ENCODE measurements at places on chromosomes 5 and 9.
A peak's percentile ranks its signal among the peaks of the same experiment; 100 is the strongest.

DNA sequence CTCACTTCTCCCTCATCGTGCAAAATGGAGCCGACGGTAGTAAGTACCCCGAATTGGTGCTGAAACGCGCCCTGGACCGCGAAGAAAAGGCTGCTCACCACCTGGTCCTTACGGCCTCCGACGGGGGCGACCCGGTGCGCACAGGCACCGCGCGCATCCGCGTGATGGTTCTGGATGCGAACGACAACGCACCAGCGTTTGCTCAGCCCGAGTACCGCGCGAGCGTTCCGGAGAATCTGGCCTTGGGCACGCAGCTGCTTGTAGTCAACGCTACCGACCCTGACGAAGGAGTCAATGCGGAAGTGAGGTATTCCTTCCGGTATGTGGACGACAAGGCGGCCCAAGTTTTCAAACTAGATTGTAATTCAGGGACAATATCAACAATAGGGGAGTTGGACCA lies 979 bp downstream of the PCDHGA12 start:
- DNase-seq: peak; percentile 44

DNA sequence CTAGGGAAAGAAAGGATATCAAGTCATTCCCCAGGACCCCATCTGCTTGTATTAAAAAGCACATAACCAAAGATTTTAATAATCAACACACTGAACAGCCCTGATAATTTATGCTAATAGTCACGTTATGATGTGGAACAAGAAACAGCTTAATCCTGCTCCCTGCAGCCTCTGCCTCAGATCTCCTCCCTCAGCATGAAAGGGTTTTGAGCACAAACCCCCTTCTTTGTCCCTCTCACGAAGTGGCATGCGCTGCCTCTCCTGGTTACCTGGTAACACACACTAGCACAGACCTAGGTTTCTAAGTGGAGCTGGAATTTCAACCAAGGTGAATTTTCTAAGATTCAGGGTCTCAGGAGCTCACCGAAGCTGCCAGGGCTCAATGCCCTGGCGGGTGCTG lies 5.1 kb downstream of the IGFBPL1 start:
- no peak for DNase-seq

DNA sequence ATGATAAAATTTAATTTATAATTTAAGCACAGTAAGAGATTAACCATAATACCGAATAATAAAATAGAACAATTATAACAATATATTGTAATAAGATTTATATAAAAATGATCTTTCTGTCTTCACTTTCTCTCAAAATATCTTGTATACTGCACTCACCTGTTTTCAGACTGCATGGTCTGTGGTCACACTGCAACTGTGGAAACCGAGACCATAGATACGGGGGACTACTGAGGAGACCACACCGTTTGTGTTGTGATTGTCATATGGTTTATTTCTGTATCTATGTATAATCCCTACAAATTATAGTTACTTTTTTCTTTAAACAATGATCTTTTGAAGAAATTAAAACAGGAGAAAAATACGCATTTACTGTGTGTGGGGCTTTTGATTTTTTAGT lies 78.8 kb upstream of the TNFAIP8 start:
- DNase-seq: no peak

DNA sequence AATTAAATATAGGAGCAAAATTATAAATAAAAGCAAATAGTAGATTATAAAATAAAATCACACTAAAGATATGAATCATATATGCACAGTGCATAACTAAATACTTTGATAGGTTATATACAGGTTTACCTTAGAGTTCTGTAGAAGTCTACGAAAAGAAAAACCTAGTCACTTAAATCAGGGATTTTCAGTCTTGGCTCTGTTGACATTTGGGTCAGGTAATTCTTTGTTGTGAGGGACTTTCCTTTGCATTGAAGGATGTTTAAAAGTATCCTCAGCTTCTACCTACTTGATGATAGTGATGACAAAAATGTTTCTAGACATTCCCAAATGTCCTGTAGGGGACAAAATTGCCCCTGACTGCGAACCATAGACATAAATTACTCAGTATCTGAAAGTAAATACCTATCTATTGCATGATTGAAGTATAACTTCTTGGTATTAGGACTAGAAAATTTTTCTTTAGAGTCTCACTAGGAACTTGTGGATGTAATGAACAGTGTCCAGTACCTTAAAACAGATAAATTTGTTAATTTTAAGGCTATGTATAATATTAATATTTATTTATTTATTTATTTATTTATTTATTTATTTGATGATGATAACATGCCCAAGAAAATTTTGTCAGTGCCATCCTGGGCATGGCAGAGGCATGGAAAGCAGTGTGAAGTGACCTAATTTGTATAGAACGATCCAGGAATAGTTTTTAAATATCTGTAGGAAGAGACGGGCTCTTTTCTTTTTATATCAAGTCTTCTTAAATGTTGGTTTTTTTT lies 44.0 kb upstream of the LRRC70 start:
- DNase-seq: no peak

DNA sequence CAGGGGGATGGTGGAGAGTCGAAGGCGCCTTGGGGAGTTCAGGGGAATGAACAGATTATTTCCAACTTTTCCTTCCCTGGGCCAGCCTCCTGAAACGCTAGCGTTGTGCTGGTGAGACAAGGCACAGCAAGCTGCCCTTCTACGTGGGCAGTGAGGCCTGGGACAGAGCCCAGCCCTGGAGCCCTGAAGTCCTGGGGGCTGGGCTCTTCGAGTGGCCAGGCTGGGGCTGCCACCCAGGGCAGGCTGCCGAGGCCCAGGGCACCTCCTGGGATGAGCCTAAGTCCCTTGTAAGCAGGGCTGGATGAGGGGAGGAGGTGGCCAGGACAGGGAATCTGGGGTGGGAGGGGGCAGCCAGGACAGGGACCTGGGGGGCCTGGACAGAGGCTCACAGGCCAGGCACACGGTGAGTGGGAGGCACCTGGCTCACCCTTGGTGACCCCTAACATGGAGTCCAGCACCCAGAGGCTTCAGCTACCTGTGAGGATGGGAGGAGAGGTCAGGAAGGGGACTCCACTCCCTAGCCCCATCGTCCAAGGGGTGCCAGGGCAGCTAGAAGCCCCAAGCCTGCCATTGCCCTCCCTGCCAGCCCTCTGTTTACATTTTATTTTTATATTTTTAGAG lies 1.3 kb upstream of the LCN12 start:
- no peak for DNase-seq

DNA sequence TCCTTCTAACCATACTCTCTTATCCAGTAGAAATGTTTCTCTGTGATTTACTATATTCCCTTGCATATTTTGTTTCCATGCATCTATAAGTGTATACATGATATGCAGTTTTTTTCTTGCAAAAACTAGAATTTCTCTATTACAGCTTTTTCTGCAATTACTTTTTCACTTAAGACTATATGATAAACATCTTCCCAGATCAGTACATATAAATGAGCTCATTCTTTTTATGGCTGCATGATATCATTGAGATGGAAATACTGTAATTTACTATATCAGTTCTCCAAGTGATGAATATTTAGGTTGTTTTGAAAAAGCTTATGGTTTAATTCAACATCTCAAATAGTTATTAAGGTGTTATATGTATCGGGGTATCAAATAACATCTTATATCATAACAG lies 18.1 kb upstream of the ZNF608 start:
- DNase-seq: no peak

- DNase-seq: no peak
Observed at GRCh38 chr9:5321058-5321457, 16.5 kb upstream of the RLN2 start.

DNA sequence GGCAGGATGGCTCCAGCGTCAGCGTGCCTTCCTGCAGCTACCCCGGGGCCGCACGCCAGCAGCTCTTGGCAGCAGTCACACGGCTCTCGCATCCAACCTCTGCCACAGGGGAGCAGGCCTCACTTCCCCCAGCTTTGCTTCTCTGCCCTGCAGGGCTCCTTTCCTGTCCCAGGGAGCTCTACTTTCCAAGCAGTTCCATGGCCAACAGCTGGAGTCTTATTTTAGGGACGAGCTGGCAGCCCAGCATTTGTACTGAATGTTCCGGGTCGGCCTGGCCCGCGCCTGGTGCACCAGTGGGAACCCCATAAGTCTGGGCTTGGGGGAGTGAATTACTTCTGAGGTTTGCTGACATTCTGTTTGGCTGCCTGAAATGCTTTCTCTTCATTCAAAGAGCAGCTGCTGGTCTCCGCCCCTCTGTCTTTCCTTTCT lies 34.6 kb downstream of the GADD45G start:
- DNase-seq: no peak

GRCh38 chr9:26131886-26132285 lies 453.6 kb upstream of the TUSC1 start:
- peak; percentile 25 for DNase-seq

DNA sequence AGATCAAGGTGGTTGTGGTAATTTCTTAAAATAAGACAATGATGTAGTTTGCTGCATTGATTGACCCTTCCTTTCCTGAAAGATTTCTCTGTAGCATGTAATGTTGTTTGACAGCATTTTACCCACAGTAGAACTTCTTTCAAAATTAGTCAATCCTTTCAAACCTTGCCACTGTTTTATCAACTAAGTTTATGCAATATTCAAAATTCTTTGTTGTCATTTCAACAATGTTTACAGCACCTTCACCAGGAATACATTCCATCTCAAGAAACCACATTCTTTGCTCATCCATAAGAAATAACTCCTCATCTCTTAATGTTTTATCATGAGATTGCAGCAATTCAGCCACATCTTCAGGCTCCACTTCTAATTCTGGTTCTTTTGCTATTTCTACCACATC lies 43.8 kb downstream of the NR2F1 start:
- DNase-seq: no peak

GRCh38 chr5:54547711-54548250 lies 30.2 kb downstream of the SNX18 start:
- DNase-seq: peak; percentile 85

DNA sequence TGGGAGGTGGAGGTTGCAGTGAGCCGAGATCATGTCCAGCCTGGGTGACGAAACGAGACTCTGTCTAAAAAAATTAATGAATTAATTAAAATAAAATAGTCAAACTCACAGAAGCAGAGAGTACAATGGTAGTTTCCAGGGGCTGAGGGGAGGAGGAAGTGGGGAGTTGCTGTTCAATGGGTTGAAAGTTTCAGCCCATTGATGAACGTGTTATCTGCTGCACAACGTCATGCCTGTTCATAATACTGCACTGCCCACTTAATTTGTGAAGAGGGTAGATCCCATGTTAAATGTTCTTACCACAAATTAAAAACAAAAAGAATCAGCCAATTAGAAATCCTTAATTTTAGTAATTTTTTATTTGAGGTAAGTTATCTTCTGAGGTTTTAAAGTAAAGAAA lies 16.4 kb upstream of the RUFY1 start:
- no peak for DNase-seq

DNA sequence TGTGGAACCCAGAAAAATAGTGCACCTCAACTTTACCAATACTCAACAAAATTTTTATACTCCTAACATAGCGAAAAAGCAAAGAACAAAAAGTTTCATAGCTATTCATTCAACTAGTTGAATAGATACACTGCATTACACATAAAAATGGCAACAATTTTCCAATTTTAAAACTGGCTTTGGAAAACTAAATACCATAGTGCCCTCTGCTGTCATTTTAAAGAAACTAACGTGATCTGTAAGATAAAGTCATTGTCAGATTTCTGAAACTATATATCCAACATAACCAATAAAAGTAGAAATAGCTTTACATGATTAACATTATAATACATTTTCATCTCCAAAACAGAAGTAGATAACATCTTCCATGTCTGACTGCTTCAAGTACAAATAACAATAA lies 31.6 kb downstream of the DTWD2 start:
- peak; percentile 23 for DNase-seq

DNA sequence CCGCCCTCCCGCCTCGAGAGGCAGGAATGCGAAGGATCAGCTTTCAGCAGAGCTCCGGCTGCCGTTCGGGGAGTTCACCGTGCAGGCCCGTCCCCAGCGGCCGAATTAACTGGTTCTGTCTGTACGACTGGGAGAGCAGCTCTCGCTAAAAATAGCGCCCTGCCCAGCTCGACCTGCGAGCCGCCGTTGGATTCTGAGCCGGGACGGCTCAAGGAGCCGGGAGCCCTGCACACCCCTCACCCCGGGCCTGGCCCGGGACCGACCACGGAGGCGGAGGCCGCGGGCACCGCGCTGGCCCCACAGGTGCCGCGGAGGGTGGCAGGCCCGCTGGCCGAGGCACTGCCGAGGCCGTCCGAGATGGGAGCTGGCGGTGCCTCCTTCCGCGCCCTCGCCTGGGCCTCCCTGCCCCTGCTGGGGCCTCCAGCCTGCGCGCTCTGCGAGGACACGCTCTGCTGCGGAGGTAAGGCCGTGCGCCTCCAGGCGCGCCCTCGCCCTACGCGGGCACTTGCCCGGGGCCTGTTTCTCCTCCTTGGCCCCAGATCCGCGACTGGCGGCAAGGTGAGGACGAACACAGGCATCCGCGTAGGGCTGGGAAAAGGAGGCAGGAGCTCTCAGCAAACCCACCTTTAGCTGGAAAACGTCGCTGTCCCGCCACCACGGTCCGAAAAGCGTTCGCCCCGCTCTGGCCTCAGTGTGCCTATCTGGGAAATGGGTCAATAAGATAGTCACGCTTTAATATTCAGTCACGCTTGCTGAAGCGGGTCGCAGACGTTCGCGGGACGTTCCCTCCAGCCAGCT lies 53.1 kb upstream of the DAB2IP start:
- peak; percentile 86 for DNase-seq

DNA sequence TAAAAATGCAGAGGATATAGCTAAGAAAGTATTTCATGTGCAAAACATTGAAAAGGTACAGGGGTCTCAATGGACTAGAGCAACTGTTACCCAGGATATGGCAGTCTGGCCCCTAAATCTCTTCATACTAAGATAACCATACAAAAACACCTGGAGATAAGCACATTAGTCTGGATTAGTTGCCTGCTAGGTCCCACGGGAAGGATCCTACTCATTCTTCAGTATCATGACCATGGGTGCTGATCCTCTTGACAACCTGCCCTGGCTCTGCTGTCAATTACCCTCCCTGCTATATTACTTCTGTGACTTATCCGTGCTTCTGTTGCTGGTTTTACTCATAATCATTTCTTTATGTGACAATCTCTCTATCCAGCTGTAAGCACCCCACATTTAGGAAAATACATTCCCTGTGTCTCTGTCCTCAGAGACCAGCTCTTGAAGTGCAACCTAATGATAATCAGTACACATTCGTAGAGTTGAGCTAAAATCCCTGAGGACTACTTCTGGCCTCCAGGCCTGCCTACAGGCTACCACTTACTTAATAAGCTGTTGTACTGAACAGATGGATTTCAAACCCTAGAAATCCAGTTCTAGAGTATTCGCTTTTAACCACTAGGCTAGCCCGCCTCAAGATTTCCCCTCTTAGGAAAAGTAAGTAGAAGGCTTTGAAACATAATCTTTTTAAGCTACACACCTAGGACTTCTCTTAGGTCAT lies 190.5 kb upstream of the OR13F1 start:
- no peak for DNase-seq

DNA sequence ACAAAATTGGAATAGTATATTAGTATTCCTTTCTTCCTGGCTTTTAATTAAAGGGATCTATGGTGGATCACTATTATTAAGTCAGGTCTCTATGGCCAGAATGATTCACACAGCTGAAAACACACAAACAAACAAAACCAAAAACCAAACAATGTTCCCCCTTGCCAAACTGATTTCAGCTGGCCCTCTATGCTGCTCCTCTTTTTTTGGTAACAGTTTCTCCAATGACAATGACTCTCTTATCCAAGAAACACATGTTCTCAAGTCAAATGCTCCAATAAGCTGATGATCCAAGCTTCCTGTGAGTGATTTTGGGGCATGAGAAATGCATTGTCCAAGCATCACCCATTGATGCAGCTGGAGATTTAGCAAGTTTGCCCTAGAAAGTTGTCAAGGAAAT lies 193.4 kb upstream of the TUT7 start:
- DNase-seq: no peak
